Activated CD4-positive, CD25-positive, alpha-beta regulatory T cell treated with anti-CD3 and anti-CD28 coated beads, Interleukin-2, amount 50 U/mL, for 16 hours (primary cell): ENCODE measurements at places on chromosomes 2 and 18.

GRCh38 chr18:58536202-58536516 is 92.7 kb downstream of the ALPK2 start:
- DNase-seq, result no peak

DNA sequence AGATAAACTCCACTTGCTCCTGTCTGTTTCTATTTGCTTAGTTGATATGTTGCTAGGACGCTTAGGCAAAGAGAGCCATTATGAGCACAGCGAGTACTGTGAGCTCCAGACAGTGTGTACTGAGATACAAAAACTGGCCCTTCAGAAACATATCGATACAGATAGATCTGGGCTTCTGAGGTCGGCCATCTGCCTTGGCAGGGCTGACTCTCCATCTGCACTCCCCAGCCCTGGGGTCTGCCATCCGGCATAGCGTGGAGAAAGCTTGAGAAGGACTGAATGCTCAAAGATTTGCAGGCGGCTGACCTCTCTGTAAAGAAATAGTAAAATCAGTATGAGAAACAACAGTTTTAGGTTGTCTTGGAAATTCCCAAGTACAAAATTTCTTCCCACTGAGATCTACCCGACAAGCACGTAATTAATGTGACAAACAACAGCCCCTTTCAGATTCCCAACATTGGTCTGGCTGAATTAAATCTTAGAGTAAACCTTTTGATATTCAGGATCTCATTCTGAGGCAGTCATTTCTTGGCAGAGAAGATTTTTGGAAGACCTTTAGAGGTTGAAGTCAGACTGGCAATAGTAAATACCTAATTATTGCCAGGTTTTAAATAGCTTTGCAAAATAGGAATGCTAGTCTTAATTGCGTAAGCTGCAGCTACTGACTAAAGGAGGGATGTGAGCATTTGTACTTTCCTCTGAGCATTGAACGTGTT is 127.4 kb downstream of the CHST9 start:
- DNase-seq, result no peak

GRCh38 chr18:56200381-56200911 is 437.9 kb downstream of the TXNL1 start:
- DNase-seq, result no peak

DNA sequence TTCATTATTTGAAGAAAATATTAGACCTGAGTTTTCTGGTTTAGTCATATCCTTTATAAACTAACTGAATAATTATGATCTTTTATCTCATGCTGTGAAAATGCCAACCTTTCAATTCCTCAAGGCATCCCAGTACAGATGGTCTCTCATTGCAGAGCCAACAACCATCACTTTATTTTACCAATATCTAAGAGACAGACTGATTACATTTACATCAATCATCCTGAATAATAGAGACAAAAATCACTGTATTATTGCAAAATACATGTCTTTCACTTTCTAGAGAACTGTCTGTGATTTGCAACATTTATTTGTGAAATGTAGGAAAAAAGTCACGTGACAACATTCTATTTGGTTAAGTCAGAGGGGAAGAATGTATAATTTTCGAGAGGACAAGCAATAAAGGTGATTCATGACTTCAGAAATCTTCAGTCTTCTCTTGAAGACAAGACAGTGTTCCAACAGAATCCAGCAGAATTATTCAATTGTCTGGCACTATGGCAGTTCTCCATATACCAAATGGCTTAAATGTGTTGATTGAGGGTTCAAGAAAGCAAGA is 503.6 kb upstream of the SYT4 start:
- DNase-seq, result no peak

- DNase-seq, result no peak
Observed at GRCh38 chr2:9558948-9559381, 3.3 kb upstream of the ADAM17 start.

DNA sequence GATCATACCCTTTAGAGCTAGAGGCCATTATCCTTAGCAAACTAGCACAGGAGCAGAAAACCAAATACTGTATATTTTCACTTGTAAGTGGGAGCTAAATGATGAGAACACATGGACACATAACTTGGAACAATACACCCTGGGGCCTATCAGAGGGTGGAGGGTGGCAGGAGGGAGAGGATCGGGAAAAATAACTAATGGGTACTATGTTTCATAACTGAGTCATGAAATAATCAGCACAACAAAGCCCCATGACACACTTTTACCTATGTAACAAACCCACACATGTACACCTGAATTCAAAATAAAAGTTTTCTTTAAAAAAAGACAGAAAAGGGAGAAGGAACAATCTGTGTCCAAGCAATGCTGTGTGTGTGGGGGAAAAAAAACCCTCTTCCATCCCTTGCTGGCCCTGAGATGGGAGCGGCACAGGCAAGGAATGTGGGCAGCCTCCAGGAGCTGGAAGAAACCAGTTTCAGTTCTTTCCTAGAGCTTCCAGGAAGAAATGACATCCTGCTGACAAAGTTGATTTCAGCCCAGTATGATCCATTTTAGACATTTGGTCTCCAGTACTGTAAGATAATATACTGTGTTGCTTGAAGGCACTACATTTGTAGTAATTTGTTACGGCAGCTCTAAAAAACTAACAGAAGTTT is 458.7 kb upstream of the CNTNAP5 start:
- no peak for DNase-seq

- no peak for DNase-seq
Observed at GRCh38 chr2:179592167-179592936, 269.1 kb downstream of the ZNF385B start.

- DNase-seq, result no peak
Observed at GRCh38 chr2:67616749-67617148, 219.6 kb downstream of the ETAA1 start.

DNA sequence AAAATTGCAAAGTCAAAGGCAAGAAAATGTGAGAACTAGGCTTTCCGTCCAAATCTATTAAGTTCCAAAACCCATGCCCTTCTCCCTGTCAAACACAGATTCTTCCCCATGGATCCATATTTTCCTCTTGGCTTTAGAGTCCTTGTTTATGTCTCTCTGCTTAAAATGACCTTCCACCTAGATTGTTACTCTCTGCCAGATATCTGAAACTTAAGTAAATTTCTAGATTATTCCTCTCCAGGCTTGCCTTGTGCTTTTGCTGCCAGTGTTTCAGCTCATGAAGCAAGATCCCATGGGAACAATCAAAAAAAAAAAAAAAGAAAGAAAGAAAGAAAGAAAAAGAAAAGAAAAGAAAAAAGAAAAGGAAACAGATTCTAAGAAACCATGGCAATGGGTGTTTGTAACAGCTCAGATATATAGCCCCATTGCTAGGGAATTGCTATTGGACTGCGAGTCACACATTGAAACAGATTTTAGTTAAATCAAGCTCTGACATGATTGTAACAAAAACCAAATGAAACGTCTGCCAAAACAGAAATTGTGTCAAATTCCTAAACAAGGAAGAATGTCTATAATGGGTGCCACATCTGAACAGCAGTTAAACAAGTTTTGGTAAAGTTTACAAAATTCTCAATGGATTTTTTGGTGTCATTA is 660.7 kb upstream of the CNTNAP5 start:
- no peak for DNase-seq

DNA sequence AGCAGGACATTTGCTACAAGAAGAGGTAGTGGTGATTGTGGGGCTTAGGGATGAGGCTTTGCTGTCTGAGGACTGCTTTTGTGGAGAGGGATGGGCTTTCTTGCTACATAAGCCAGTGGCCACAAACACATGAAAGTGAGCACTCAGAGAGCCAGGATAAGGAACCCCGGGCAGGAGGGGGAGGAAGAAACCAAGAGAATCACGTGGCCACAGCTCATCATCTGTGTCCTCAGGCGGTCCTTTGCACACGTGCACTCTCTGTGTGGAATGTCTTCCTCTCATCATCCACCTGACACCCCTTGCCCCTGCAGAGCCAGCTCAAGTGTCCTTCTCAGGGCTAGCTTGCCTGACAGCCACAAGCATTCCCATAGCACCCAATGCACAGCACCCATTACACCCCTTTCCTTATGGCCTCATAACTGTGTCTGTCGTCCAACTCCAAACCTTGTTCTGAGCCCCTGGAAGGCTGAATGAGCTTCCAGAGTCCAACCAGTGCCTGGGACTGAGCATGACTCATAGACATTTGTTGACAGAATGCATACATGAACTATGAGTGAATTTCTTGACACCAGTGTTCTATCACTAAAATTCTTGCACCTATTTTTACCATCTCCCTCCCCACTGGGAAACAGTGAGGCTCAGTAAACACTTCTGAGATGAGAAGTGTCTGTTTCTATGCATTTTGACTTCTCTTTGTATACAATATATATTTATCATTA is 398.3 kb downstream of the ALK start:
- DNase-seq, result no peak

DNA sequence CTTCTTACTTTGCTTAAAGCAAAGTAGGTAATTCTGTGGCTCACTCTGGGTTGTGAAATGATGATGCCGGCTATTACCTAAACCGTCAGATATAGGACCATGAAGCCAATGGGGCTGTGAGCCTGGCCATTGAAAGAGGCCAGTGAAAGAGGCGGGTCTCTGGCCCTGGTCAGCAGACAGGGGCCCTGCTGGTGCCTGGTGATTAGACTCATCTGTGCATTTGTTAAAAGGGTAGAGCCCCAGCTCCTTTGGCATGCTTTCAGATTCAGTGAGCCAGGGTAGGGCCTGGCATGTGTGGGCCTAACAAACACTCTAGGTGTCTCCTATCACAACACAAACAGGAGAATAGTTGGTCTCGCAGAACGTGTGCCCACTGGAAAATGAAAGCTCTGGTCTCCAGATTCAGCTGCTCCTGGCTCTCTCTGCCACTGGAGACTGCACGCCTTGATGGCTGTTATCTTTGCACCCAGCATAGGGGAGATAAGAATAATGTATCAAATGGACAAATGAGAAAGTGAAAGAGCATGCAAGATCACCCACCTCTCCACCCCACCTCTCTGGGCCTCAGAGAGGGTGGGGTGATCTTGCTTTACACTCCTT is 6.9 kb downstream of the LRRC30 start:
- DNase-seq, result no peak

GRCh38 chr2:60490441-60490840 is 63.0 kb downstream of the BCL11A start:
- no peak for DNase-seq

GRCh38 chr2:44528595-44528994 is 166.8 kb downstream of the CAMKMT start:
- DNase-seq, result no peak

GRCh38 chr2:42045352-42045751 is 2.5 kb upstream of the PKDCC start:
- no peak for DNase-seq

- no peak for DNase-seq
Observed at GRCh38 chr2:159091381-159091780, 122.9 kb downstream of the TANC1 start.

DNA sequence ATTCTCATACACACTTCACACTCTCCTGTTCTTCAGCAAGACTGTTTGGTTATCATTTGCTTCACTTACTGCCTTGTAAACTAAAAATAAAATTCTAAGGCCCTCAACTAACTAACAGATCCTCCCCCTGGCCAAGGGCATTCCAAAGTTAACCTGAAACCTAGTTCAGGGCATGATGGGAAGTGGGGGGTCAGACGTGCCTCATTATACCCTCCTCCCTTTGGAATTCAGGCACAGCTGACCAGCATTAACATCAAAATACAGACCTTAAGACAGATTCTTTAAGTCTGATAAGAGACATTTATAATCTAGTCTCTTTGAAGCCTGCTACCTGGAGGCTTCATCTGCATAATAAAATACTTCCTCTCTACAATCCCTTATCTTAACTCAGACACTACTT is 221.0 kb downstream of the NOL4 start:
- DNase-seq, result no peak

- DNase-seq, result no peak
Observed at GRCh38 chr2:151908204-151908882, 80.1 kb upstream of the ARL5A start.

GRCh38 chr2:45242161-45242741 is 233.0 kb upstream of the SIX2 start:
- DNase-seq, result no peak

DNA sequence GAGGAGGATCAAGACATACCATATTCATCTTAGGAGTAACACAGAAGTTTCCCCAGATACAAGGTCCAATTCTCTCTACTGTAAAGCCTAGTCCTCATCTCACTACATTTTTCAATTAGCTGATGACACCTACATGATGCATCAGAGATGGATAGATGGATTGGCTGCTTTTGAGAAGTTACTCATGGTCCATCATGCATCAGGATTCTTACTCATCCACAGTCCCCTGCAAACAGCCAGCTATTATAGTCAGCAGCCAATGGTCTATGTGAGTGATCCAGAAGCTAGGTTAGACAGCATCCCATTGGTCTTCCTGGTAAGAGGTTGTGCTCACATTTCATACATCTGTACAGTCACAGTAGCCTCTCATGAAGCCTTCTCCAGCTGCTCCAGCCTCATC is 154.5 kb upstream of the NRP2 start:
- no peak for DNase-seq

- no peak for DNase-seq
Observed at GRCh38 chr2:142290931-142291330, 160.1 kb upstream of the LRP1B start.

DNA sequence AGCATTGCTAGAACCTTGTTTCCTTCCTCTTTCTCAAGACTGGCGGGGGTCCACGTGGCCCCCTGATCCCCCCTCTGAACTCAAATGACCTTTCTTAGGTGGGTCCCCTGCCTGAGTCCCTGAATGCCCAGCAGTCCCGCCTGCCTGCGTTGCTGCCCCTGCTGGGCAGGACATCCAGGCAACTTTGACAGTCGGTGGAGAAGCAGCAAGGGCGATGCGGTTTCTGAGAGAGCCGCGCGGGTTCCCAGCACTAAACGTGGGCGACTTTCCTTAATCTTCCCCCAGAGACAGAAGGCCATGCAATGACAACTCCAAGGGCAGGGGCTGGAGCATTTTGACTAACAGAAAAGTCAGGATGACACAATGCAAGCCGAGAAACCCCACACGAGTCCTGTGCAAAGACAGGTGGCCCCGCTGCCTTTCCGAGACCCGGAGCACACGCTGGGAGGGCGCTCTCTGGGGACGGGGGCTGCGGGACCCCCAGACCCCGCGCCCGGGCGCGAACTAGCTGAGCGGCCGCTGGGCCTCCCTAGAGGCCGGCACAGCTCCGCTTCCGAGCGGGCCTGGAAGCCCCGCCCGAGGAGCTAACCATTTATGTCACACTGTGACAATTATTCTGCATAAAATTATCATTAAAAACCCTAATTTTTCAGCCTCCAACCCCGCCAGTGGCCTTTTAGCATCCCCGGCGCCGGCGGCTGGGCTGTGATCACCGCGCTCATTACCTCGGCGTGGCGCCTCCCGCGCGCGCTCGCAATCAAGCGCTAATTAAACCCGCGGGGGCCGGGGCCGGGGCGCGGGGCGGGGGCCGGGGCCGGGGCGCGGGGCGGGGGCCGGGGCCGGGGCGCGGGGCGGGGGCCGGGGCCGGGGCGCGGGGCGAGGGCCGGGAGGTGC is 27.4 kb downstream of the ASB18 start:
- DNase-seq, result no peak

- DNase-seq, result no peak
Observed at GRCh38 chr2:138071720-138072719, 107.7 kb downstream of the HNMT start.

- DNase-seq, result no peak
Observed at GRCh38 chr2:181790716-181791649, 100.5 kb upstream of the ITPRID2 start.

GRCh38 chr2:206798000-206798399 is 32.6 kb downstream of the FASTKD2 start:
- DNase-seq, result no peak
